ENCODE measurements at places on chromosomes 11 and 22.
A peak's percentile ranks its signal among the peaks of the same experiment; 100 is the strongest.

- no peak for DNase-seq
Measured at GRCh38 chr22:19836512-19836911, 18.2 kb downstream of the GNB1L start.

GRCh38 chr11:68074584-68075352 lies 35.9 kb downstream of the TCIRG1 start:
- no peak for DNase-seq

GRCh38 chr11:69620683-69621290 lies 20.2 kb upstream of the CCND1 start:
- DNase-seq: no peak

- DNase-seq: no peak
Measured at GRCh38 chr11:76124905-76125770, 81.2 kb downstream of the WNT11 start.

- no peak for DNase-seq
Measured at GRCh38 chr11:63242089-63242781, 1.2 kb downstream of the SLC22A25 start.

DNA sequence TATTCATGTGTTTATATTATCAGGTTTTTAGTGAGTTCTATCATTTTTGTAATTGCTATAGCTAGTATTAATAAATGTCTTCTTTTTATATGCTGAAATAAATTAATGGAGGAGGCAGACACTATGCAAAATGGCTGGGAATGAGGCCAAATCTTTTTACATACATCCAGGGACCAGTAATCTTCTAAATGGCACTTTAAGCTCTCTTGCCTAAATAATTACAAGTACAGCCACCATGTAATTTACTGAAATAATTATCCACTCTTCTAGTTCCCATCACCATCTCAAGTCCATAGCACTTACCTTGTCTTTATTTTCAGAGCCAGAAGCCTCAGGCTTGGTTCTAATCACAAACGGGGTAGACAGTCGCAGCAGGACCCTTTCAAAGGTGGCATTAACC lies 79.1 kb downstream of the GUCY1A2 start:
- no peak for DNase-seq

DNA sequence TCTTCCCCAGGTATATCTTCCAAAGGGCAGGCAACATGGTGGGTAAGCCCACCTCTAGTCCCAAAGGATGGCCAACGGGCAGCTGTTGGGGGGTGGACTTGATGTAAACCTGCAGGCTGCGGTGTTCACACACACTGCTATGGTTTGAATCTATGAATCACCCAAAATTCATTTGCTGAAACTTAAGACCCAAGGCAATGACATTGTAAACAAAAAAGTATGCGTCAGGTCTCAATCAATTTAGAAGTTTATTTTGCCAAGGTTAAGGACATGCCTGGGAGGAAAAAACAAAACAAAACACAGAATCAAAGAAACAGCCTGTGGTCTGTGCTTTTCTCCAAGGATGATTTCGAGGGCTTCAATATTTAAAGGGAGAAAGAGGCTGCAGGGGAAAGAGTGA lies 18.3 kb downstream of the RCN1 start:
- no peak for DNase-seq

GRCh38 chr11:35146711-35147110 lies 7.7 kb downstream of the CD44 start:
- DNase-seq: peak; percentile 48

DNA sequence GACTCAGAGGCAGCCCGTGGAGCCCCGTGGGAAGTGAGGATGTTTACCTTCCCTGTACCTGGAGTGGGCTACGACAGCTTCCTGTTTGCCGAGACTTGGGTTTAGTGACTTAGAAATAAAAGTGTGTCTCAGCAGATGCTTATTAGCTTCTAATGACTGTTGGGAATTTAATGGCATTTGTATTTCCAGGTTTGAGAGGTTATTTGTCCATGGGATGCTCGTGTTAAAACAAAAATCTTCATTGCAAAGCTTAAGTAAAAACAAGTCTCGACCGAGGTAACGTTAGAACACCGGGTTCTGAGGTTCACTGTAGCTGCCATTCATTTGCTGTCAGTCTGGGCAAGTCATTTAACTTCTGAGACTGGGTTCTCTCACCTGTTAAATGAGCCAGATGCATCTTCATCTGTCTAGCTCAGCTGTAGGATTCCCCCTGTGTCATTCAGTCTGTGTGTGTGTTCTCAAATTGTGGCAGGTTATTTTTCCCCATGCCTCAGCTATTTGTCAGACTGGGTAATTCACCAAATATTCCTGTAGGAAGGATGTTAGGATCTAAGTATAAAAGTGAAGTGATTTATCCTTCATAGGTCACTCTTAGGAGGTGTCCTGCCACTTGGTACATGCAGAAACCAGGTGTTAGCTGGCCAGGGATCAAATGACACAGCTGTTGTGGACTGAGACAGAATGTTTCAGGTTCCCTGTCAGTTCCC lies 791 bp downstream of the EI24 start:
- peak; percentile 19 for DNase-seq

DNA sequence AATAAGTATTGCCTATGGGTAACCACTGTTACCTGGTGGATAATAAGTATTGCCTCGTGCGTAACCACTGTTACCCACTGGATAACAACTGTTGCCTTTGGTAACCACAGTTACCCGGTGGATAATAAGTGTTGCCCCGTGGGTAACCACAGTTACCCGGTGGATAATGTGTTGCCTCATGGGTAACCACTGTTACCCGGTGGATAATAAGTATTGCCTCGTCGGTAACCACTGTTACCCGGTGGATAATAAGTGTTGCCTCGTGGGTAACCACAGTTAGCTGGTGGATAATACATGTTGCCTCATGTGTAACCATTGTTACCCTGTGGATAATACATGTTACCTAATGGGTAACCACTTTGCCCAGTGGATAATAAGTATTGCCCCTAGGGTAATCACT lies 9.8 kb upstream of the NXPE4 start:
- DNase-seq: no peak

- DNase-seq: no peak
Measured at GRCh38 chr11:8654503-8654902, 28.0 kb downstream of the TRIM66 start.

- DNase-seq: no peak
Measured at GRCh38 chr11:9214765-9215164, 50.4 kb downstream of the DENND5A start.

DNA sequence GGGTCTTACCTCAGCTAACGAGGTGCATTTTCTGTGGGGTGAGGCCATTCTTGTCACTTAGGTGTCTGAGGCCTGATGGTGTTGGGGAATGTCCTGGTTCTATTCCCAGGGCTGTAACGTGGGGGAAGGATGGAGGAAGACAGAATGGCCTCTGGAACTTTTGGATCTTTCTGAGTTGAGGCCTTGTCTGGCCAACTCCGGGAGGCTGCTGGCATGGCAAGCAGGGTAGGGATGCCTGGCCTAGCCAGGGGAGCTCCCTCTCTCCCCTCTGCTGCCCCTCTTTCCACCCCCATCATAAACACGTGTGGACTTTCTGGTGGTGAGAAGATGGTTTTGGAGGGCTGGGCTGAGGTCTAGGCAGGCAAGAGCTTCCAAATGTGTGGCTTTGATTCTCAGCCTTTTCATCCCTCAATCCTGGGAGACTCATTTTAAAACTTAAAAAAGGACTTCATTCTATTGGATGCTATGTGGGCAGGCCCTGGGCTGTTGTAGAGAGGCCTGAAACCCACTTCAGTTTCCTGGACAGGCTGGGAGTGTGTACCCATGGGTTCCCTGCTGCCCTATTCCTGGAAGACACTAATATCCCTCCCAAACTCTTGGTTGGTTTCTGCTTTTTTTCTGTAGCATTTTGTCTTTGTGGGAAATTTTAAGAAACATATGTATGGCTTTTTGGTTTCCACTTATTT lies 30.9 kb downstream of the ZBTB16 start:
- DNase-seq: no peak

DNA sequence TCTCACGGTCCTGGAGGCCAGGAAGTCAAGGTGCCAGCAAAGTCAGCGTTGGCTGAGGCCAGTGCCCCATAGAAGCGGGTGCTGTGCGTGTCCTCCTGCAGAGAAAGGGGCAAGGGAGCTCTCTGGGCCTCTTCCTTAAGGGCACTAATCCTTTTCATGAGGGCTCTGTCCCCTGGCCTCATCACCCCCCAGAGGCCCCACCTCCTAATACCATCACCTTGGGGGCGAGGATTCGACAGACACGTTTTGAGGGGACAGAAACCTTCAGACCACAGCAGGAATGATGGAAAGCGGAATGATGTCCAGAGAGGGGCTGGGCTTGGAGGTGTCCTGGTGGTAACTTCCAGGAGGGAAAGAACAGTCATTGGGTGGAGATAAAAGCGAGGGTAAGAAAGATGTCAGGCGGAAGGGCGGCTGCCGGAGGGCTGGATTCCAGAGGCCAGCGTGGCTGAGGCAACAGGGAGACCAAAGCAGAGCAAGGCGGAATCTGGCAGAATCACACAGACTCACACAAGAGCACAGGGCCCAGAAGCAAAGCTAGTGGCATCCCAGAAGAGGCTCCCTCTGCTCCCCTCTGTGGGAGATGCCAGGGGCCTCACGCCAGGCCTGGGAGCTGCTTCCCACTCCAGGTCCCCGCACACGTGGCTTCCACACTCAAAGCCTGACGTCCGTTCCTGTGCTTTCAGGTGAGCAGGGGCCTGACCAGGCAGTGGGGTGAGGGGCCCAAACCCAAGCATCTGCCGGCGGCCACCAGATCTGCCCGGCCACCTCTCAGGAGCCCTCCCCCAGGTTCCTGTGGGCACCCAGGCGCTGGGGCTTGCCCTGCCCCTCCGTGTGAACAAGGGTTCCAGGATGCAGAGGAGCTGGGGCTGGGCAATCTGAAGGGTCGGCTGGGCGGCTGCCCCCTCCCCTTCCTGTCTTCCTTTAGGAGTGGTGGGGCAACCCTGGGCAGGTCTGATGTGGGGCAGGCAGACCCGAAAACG lies 784.5 kb downstream of the BRD1 start:
- DNase-seq: no peak

DNA sequence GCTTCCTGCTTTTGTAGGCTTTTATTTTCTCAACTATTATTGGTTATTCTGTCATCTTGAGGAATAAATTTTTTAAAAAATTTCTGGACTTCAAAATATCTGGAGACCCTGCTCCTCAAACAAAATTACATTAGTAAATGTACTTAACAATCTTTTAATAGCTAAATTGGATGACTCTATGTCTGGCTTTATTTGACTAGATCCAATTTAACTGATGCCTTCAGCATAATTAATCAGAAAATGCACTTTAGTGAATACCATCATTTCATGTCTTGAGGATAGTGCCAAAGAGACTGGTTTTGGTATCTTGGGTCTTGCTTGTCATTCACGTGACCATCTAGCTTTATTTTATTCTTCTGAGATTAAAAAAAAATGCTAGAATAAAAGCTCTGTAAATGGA lies 1301.2 kb downstream of the JRKL start:
- DNase-seq: no peak

DNA sequence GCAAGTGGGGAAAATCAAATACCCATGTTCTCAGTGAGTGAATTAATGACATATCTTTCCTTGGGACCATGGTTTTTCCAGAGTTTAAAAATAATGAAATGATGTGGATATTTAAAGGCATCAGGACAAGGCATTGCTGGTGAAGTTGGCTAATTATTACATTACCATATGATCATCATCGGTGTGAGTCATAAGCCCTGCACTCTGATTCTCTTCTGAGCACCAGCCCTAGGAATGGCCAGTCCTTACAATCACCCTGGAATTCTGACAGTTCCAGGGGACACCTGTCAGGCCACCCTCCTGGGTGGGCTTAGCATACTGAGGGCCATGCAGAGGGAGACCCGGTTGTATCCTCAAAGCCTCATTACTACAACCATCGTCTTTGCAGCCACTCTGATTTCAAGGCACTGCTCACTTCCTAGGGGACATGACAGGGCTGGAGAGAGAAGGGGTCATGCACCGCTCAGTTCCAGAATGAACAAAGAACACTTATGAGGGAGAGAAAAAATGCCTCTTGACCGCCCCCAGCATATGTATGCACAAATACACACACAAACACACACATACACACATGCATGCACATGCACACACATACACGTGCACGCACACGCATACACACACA lies 365.0 kb downstream of the MIAT start:
- DNase-seq: no peak

- no peak for DNase-seq
Measured at GRCh38 chr11:82890936-82891335, 9.3 kb downstream of the PRCP start.

- peak; percentile 14 for DNase-seq
Measured at GRCh38 chr11:130370845-130371590, 56.3 kb upstream of the ZBTB44 start.

DNA sequence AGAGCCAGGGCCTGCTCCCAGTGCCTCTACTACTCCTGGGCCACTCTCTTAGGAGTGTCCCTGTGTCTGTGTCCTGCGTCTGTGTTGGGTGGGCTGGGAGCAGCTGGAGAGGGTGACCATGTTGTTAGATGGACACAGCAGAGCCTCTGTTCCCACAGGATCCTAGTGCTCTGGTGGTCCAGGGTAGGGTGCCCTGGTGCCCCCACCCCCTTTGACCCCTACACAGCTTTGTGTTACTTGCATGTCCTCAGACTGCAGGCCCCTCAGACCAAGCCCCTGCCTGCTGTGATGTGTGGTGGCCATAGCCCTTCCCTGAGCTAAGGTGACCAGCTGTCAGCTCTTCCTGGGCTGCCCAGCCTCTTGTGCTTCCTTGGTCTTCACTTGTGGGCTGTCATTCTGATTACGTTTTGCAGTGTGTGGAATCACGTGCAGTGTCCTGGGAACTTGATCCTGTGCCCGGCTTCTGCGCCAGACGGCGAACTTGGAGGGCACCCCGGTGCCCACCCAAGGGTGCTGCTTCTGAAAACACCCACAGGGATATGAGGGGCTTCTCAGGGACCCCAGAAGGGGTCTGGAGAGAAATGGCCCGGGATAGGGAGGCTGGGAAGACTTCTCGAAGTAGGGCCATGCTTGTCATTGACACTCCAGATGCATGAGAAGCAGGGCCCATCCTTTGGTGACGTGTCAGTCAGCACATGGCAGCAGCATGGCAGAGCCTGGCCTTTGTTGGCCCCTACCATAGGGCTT lies 1.5 kb downstream of the TANGO2 start:
- DNase-seq: no peak

GRCh38 chr11:19814421-19814820 lies 101.8 kb downstream of the NAV2 start:
- no peak for DNase-seq

Data from CD4-positive, alpha-beta T cell treated with Interleukin-4 for 1 hour (primary cell).